ENCODE measurements at places on chromosomes 5 and 9.

DNA sequence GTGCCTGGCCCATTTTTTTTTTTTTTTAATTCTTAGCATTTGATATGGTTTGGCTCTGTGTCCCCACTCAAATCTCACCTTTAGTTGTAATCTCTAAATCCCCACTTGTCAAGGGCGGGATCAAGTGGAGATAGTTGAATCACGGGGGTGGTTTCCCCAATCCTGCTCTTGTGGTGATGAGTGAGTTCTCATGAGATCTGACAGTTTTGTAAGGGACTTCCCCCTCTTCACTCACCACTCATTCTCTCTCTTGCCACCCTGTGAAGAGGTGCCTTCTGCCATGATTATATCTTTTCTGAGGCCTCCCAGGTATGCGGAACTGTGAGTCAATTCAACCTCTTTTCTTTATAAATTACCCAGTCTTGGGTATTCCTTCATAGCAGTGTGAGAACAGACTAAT is 27.2 kb downstream of the NDUFAF2 start:
- peak; percentile 99 for ATAC-seq

- ATAC-seq: no peak
These were observed 513.7 kb upstream of the PTGER4 start for GRCh38 chr5:40165789-40166728.

GRCh38 chr9:36499174-36499890 is 73.4 kb upstream of the MELK start:
- no peak for ATAC-seq

DNA sequence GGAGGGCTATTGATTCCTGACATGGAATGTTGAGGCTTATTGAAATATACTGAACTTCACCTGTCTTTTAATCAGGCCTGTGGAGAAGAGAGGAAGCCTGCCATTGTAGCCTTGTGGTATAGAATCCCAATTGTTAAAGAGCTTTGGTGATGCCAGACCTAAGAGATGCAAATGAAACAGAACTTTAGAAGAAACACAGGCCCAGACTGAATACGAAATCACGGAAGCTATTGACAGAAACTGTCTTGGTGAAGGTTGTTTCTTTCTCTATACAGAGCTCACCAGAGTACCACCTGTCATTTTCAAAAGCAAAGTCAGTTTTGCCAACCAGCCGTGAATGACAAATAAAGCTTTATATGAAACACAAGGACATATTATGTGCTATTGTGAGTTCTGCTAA is 660.3 kb downstream of the ISL1 start:
- no peak for ATAC-seq

DNA sequence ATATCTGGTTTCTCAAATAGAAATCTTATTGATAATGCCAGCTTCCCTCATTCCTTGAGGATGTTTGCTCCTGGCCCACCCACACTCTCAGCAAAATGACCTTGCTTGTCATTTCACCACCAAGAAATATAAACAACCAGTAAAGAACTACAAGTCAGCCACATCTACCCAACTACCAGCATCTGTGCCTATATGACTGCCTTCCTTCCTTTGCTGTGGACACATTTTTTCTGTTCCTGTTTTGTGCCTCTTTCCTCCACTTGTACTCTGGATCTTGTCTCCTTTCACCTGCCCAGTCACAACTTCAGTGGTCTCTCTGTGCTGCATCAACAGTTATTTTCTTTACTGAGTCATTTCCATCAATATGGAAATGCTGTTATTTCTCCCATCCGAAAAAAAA is 20.3 kb downstream of the KIF2A start:
- ATAC-seq: no peak

- ATAC-seq: peak; percentile 63
These were observed 680 bp upstream of the RFK start for GRCh38 chr9:76394960-76395252.

GRCh38 chr9:28770226-28770625 is 1196.9 kb upstream of the C9orf72 start:
- ATAC-seq: no peak

DNA sequence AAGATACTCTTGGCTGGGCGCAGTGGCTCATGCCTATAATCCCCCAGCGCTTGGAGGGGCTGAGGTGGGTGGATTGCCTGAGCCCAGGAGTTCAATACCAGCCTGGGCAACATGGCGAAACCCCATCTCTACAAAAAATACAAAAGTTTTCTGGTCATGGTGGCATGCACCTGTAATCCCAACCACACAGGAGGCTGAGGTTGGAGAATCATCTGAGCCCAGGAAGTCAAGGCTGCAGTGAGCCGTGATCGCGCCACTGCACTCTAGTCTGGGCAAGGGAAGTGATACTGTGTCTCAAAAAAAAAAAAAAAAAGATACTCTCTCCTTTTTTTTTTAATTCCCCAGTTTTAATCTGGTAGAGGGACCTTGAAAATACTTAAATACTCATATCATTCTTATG is 15.0 kb downstream of the ANKRD33B start:
- ATAC-seq: no peak

GRCh38 chr5:103375350-103375749 is 116.8 kb downstream of the MACIR start:
- ATAC-seq: no peak

DNA sequence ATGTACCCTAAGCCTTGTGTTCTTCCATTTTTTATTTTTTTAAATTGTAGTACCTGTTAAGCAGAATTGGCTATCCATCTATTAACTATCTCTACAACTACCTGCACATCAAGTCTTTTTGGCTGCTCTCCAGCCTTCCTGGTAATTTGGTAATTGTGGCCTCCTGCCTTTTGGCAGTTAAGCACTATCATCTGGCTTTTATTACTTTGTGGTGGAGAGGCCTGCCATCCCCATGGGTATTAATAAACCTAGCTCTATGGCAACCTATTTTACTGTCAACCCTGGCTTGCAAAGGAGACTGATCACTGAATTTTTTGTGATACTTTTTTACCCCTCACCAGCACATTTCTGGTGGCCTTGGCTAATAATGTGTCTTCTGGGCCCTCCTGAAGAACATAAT is 20.5 kb downstream of the SELENOP start:
- ATAC-seq: no peak

DNA sequence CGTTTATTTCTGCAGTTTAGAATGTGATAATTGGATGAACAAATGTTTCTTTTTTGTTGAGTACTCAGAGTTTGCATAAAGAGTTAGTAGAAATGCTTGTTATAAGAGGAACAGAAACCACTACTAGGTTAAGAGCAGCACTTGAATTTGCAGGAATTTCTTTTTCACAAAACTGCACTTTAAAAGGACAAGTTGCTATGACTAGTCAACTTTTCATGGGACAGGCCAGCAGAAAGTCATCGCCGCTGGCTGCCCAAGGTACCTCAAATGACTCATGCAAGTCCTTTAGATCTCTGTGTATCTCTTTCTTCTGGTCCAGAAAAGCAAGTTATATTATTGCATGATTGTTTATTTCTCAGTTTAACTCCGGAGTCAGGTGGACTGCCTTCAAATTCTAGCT is 97.3 kb upstream of the HMHB1 start:
- no peak for ATAC-seq

GRCh38 chr5:3613726-3614125 is 18.1 kb downstream of the IRX1 start:
- ATAC-seq: no peak

DNA sequence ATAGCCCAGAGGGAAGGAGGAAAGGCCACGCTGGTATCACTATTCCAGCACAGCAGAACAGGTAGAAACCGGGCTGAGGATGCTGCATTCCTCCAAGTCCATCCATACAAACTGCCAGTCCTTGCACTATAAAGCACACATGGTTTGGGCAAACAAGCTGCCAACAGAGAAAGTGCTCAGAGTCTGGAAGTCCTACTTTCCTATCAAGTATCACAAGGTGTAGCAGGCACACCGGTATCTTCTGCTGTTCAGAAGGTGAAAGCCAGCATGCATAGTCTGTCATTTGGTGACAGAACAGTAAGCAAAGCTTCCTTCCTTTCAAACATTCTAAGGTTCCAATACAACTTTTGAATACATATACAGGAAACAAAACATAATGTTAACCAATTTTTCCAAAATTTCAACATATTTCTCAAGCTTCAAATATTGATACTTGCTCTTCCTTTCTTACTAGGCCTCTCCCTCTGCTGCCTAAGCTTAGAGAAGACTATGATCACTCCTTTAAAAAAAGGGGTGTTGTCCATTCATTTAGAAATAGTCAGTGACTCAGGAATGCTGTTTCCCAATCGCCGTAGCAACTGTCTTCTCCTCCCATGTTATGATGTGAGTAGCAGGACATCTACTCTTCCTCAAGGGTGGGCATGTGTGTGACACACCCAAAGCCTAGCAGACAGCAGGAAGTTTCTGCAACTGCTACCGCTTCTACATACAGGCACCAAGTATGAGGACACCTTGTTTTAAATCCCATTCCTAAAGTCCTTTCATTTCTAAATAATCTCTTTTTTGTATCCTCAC is 14.7 kb downstream of the DIAPH1 start:
- no peak for ATAC-seq

DNA sequence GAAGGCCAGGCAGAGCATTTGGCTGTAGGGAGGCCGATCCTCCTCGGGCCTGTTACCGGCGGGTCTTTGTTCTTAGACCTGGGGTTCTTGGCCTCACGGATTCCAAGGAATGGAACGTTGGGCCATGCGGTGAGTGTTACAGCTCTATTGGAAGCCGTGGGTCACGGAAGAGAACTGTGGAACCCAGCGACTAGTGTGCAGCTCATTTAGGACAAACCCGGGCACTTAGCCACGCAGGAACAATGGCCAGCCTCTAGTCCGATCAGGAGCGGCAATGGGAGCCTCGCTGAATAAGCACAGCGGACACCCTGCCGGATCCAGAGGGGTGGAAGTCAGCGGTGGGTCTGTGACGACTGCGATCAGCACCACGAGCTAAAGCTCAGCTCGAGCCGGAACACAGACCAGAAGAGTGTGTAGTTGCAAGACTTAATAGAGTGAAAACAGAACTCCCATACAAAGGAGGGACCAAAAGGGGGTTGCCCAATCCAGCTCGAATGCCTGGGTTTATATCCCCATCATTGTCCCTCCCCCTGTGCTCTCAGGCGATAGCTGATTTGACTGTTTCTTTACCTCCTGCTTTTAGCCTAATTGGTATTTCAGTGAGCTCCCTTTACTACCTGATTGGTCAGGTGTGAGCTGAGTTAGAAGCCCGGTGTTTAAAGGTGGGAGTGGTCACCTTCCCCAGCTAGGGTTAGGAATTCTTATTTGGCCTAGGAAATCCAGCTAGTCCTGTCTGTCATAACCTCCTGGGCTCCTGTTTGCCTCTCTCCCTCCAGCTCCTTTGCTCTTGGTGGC is 53.7 kb upstream of the RPL26L1 start:
- no peak for ATAC-seq

GRCh38 chr5:54495027-54495426 is 22.5 kb upstream of the SNX18 start:
- ATAC-seq: no peak

DNA sequence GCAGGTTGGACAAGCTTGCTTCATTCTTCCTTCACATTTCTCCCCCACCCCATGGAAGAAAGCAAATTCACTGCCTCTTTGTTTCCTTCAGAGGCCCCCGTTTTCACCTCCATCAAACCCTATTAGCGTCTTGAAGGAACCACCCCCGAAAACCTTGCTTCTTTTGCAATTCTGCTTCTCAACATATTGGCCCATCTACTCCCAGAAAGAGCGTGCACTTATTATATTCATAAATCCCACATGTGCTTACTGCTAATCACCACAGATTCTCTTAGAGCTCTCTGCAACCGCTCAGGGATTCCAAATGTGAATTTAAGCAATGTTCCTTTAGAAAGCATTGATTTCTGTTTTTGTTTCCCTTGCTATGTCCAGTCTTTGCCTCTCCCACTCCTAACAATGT is 1.1 kb downstream of the F2RL2 start:
- no peak for ATAC-seq

DNA sequence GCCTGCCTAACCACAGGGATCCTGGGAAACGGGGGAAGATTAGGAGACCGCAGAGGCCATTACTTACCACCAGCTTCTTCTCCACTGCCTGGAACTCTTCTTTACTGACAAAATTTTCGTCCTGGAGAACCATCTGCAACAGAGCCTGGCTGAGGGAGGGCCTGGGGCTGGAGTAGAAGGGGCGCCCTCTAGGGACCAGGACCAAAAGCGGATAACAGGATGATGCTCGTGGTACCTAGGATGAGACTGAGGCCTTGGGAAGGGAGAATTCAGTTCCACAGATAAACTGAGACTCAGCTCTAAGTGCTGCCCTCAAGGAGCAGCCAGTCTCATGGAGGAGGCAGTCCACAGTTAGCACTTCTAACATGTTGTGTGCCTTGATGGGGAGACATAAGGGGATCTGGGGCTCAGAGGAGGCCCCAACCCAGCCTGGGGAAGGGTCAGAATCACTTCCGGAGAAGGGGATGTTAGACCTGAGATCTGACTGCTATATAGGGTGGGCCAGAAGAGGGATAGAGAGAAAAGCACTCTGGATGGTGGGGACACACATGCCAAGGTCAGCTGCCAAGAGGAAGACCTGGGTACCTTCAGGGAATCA is 1.2 kb downstream of the SPATA24 start:
- ATAC-seq: no peak

GRCh38 chr5:180636403-180637075 is 12.9 kb downstream of the FLT4 start:
- ATAC-seq: no peak

DNA sequence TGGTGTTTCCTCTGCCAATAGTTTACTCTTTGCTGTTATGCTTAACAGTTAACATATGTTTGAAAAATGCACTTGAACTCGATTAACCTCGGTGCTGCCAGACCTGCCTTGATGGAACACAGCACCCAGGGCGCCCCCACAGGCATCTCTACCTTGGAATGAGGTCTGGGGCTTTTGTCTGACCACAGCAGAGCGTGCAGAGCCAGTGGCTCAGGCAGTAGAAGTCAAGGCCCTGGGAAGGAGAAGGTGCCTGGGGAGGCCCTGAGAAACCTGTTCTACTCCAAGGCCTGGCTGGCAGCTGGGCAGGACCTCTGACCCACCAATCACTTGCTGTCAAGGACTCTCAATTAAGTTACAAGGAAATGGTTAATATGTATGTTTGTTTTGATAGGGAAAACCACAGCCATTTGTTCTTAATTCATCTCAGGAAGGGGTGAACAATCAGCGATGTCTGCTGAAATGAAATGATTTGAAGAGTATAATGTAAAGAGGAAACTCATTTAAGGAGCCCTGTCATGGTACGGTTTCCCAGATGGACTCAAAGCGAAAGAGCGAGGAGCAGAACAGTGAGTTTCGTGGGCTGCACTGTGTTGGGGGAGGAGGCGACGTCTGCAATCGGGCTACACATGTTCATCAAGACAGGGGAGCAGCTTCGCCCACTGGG is 21.9 kb downstream of the MACROH2A1 start:
- ATAC-seq: peak; percentile 91

DNA sequence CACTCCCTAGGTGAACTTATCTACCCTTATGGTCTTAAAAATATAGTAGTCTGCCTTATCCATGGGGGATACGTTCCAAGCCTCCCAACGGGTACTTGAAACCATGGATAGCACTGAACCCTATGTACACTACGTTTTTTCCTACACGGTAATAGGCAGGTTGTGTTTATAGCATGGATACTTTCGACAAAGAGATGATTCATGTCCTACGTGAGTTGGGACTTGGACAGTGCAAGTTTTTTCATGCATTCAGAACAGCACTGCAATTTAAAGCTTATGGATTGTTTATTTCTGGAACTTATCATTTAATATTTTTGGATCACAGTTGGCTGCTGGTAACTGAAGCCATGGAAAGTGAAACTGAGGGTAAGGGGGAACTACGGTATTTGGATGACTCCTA is 88.1 kb downstream of the CNTLN start:
- ATAC-seq: no peak

GRCh38 chr5:78162253-78162862 is 132.1 kb downstream of the AP3B1 start:
- ATAC-seq: no peak
